ENCODE measurements at places on chromosomes 16 and 17.

- DNase-seq = no peak
Measured at GRCh38 chr17:78996781-78997201, 12.8 kb downstream of the CANT1 start.

- no peak for DNase-seq
Measured at GRCh38 chr17:7956228-7956965, 24.4 kb downstream of the CNTROB start.

GRCh38 chr17:82412535-82413520, 5.3 kb upstream of the HEXD start:
- no peak for DNase-seq

DNA sequence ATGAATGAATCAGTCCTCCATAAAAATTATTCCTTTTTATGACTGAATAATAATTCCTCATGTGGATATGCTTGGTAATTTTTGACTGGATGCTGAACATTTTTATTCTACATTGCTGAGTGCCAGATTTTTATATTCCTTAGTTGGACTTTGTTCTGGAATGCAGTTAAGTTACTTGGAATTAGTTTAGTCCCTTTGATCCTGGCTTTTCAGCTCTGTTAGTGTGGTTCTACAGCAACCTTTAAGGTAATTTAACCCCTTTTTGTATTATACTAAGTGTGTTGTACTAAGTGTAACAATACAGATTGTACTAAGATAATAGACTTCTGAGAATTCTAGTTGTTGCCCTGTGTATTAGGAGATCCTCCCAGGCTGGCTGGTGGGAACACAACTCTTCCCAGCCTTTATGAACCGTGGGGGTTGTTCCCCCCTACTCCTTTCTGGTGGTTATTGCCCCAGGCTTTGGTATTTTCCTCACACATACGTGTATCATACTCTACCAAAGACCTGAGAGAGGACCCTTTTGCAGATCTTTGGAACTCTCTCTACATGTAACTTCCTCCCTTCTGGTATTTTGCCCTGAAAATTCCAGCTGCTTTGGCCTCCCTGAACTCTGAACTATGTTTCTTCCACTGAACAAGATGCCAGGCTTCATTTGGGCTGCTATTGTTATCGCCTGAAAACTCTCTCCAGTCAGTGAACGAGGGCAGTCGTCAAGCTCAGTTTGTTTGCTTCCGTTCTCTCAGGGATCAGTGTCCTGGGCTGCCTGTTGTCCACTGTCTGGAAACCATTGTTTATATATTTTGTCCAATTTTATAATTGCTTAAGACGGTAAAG, 30.5 kb downstream of the TANGO6 start:
- no peak for DNase-seq

DNA sequence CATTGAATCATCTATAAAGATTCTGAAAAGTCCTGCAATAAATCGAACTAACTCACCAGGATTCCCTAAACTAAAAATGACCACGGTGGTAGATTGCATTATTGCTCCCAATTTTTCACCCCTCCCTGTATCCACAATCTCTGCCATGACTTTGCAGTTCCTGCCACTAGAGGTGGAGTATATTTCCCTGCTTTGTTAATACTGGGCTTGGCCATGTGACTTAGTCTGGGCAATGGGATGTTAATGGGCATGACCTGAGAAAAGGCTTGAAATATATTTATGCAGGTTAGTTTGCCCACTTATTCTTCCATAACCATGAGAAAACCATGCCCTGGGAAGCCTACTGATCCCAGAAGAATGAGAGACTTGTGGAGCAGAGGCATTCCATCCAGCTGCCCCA, 59.1 kb downstream of the NOG start:
- DNase-seq = no peak

- no peak for DNase-seq
Measured at GRCh38 chr16:11629071-11630030, 38.9 kb upstream of the SNN start.

- DNase-seq = no peak
Measured at GRCh38 chr17:64291268-64291851, 28.3 kb upstream of the TEX2 start.

GRCh38 chr17:61337290-61337689, 62.4 kb upstream of the TBX2 start:
- DNase-seq = no peak

- no peak for DNase-seq
Measured at GRCh38 chr17:82786427-82786826, 34.6 kb downstream of the TBCD start.

GRCh38 chr17:83125515-83126274, 46.3 kb downstream of the METRNL start:
- DNase-seq = no peak

DNA sequence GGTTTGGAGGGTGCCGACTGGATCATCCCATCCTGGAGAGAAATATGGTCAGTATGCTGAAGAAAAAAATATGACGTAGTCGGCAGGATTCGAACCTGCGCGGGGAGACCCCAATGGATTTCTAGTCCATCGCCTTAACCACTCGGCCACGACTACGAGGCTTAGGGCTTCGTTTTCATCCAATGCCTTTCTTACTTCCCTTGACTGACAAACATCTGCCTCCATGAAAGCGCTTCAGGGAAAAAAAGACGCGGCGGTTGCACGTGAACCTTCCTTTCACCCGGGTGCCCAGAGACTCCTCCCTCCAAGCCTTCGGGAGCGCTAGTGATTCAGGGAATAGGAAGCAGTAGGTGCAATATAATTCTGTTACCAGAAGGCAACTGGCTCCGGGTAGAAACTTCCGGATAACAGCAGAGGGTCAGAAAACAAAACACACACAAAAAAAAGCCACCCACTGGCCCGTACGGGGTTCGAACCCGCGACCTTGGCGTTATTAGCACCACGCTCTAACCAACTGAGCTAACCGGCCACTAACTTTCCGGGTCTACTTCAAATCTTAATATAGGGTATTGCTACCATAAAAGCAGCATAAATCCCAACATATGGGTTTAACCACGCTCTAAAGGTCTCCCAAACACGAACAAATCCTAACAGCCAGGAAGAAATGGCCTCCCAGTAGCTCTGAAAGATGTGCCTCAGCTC, 16.3 kb upstream of the AURKB start:
- peak; percentile 38 for DNase-seq

GRCh38 chr17:43530288-43531081, 15.7 kb downstream of the ETV4 start:
- no peak for DNase-seq

DNA sequence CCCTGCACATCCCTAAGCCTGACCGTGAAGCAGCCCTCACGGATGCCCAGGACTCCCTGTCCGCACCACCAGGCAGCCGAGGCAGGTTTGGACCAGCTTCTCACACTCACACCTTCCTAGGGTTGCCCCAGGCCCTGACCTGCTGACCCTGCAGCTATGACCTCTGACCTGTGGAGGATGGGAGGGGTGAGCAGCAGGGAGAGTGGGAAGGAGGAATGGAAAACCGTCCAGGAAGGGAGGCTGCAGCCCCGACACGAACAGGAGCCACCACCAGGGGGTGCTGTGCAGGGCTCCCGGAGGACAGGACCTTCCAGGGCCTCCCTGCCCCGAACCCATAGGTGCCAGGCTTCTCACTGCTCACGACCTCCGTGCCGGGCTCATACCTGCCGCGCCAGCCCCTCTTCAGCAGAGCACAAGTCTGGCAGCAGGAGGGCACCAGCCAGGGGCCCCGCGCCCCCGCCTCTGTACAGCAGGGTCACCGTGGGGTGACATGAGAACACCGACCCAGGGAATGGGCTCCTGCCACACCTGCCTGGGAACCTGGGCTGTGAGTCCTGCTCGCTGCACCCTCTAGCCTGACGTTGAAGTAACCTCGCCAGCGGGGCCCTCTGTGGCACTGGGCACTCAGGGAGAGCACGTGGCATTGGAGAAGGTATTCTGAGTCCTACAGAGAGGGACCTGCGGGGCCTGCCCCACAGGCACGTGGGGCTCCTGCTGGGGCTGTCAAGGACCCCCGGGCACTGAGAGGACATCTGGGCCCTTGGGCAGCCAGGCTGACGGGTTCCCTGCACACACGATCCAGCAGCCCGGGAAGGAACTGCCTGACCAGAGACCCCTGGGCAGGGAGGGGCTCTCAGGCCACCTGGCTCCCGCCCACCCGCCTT, 37.6 kb downstream of the CTU2 start:
- peak; percentile 85 for DNase-seq

GRCh38 chr16:6019490-6019991, 921.9 kb upstream of the EEF2KMT start:
- no peak for DNase-seq

GRCh38 chr17:62670202-62670821, 42.8 kb downstream of the MRC2 start:
- no peak for DNase-seq

- no peak for DNase-seq
Measured at GRCh38 chr16:20613481-20614185, 37.5 kb upstream of the ACSM2B start.

DNA sequence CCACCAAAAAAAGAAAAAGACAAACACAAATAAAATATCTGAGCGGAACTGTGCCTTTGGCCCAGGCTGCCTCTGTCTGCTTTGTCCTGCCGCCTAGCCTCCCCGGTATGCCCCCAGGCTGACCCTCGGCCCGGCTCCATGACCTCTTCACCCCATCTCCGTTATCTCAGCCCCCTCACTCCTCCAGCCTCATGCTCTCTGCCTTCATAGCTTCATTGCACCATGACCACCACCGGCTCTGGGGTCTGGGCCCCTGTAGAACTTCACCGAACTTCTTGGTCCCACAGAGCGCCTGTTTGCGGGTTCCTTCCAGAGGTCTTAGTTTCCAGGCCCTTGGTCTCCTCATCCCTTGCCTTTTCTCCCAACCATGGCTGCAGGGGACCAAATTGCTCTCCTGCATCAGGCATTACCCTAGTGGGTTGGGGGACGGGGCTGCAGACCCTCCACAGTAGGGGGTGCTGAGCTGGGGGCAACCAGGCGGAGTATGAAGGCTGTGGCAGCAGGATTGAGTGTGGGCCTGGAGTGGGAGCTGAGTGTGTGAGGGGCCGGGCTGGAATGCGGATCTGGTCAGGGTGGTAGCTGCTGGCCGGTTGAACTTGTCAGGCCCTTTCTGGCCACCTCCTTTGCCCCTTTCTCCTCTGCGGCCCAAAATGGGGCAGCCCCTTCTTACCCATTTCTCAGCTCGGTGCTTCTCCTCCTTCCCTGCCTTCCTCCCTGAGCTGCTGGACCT, 6.9 kb downstream of the HIRIP3 start:
- no peak for DNase-seq

- DNase-seq = no peak
Measured at GRCh38 chr16:4984174-4984990, 26.3 kb downstream of the SEC14L5 start.

GRCh38 chr17:65888649-65889048, 303.3 kb downstream of the CEP112 start:
- no peak for DNase-seq

DNA sequence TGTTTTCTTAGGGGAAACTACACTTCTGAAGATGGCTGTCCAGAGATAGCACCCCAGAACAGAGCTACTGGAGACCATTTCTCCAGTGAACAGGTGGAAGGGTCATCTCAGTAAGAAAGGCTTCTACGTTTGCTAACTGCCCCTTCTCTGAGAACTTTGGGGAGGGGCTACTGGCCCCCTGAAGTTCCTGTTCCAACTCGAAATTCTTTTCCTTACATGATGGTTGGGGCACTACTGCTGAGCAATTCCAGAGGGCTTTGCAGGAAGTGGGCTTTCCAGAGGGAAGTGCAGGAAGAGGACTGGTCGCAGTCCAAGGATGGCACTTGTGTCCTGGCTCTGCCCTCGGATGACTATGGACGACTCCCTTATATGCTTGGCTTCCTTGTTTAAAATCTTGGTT, 31.2 kb downstream of the TOM1L2 start:
- DNase-seq = no peak

- peak; percentile 73 for DNase-seq
Measured at GRCh38 chr16:1188432-1189189, 35.7 kb downstream of the CACNA1H start.

GRCh38 chr17:836151-836550, 54.0 kb downstream of the MRM3 start:
- no peak for DNase-seq

DNA sequence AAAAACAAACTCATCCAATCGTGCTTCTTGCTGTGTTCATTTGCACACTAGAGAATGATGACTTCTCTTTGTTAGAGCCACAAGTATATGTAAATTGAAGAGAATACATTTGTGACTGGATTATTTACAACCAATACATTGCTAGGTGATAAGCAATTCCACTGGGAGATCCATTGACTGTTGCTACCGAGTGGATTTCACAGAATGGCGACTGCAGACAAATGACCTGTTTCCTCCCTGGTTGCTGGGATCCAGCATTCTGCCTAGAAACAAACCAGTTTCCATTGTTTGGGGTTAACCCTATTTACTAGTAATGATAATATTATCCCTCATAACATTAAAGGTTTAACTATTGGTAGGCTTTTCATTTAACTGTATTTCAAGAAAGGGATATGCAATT, 36.9 kb upstream of the CPHXL start:
- no peak for DNase-seq

DNA sequence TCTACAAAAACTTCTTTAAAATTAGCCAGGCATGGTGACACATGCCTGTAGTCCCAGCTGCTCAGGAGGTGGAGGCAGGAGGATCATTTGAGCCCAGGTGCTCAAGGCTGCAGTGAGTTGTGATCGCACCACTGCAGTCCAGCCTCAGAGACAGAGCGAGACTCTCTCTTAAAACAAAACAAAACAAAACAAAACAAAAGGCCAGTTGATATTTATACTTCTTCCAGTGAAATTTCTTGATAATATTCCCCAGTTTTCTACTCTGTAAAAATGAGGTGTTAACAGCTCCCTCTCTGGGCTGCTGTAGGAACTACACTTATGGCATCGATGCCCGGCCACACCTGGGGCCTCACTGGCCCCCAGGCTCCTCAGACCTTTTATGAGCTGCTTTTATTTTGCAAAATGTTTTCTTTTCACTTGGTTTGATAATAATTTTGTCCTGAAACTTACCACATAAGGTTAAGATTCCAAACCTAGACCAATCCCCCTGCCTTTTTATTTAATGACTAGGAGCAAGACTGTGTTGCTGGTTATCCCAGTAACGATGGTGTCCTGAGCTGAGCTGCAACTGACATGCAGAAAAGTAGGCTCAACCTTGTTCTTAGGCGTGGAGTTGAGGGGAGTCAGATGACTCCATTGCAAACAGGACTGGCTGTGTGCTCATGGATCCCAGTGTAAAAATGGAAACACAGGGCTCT, 17.6 kb downstream of the MAPK8IP3 start:
- DNase-seq = no peak

GRCh38 chr17:68035131-68035522, 408 bp upstream of the KPNA2 start:
- DNase-seq = no peak

- DNase-seq = no peak
Measured at GRCh38 chr17:50856431-50856830, 9.7 kb downstream of the TOB1 start.

GRCh38 chr17:2690165-2691068, 21.1 kb downstream of the CLUH start:
- peak; percentile 4 for DNase-seq

GRCh38 chr17:8109661-8110455, 8.5 kb downstream of the ALOXE3 start:
- peak; percentile 74 for DNase-seq

Data from GM19239 (cell line).